ENCODE measurements at places on chromosomes 16 and 17.

DNA sequence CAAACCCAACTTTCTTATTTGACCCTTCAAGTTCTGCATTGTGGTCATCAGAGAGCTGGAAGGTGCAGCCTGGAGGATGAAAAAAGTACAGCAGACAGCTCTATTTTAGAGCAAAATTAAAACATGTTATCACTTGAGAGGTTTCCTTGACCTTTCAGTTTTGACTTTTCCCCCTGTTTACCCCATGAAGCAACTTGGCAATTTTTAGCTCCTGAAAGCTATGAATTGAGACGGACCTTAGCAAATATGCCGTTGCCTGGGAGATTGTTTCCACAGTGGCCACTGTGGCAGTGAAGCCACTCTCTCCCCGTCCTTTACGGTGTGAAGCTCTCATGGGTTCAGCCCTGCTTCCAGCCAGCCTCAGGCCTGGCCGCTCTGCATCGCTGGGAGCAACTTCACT, 398.6 kb downstream of the CPPED1 start:
- DNase-seq: no peak

DNA sequence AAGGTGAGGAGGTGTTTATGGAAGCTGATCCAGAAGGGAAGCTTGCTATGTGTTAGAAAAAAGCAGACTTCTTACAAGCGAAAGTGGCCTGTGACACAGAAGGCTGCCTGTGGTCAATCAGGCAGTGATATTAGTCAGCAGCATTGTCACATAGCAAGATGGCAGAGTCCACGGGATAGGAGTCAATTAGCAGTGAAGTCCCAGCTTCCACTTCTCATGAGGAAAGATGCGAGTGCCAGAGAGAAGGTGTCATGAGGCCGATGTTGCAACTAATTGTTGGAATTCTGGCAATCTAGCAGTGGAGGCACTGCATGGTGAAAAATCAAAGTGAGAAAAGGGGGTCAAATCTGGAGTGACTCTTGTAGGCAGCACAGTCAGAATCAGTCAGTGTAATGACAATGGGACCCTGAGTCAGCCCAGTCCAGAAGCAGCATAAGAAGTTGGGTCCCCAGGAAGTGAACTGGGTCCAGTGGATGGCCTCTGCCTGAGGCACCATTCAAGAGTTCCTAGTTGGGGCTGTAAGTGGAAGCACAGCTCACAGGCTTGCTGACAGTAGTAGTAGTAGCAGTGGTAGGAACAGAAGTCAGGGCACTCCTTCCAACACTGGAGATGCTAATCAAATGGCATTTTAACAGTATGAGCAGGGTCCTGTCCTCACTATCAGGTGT, 85.1 kb downstream of the TNFRSF13B start:
- no peak for DNase-seq

DNA sequence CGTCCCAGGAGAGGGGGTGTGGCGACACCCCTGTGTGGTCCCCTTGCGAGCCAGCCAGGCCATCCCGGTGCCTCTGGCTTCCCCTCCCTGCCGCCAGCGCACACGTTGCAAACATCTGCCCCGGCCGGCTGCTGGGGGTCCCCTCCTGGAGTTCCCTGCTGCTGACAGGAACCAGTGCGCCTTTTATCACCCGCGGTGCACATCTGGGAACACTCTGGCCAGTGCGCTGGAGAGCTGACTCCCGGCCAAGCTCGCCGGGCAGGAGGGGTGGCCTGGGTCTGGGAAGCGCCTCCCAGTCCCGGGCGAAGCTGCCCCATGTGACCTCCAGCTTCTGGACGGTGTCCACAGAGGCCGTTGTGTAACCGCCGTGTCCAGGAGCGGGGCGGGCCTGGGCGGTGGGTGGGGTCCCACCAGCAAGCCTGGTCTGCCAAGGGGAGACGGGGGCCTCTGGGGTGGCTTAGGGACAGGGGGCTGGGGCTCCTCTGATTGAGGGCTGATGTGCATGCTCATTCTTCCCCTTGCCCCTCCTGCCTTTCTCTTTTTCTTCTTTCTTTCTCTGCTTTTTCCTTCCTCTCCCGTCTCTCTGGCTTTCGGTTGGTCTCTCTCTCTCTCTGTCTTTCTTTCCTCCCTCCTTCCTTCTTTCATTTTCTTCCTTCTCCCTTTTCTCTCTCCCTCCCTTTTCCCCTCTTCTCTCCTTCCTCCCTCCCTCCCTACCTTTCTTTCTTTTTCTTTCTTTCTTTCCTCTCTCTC, 25.2 kb upstream of the CIBAR2 start:
- DNase-seq: no peak

DNA sequence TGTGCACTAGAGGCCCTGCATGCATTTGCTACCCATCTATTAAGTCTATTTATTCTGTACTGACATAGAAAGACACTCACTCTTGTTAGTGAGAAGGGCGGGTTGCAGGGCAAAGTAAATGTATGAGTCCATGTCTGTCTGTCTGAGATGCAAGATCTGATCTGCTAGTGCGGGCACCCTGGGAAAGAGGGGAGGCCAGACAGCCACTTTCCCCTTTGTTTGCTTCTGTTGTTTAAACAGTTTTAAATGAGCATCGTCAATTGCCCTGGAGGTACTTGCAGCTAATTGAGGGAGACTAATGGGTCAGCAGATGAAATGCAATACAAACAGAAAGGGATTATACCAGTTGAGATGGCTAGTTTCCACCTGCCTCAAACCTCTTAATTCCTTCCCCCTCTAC, 24.9 kb downstream of the SCNN1G start:
- no peak for DNase-seq

- DNase-seq: no peak
These were observed 39.3 kb upstream of the TEKT1 start for GRCh38 chr17:6870841-6871240.

GRCh38 chr17:29557085-29557738, 9.6 kb downstream of the ABHD15 start:
- no peak for DNase-seq
